ENCODE measurements at places on chromosomes 12 and 14.

DNA sequence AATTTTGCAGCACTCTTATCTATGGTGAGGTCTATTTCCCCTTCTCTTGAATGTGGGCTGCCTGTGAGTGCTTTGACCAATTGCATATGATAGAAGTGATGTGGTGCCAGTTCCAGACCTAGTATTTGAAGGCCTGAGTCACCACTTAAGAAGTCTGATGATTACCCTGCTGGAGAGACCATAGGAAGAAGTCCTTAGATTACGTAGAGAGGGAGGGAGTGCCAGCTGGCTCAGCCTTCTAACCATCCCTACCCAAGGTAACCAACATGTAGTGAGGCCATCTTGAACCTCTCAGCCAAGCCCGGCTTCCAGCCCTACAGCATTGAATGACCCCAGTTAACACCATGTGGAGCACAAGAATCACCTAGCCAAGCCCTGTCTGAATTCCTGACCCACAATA, 166.9 kb downstream of the NELL2 start:
- no peak for DNase-seq

GRCh38 chr14:90788031-90788430, 28.2 kb downstream of the TTC7B start:
- DNase-seq, result no peak

GRCh38 chr14:49545071-49545470, 41.1 kb downstream of the RPS29 start:
- no peak for DNase-seq

DNA sequence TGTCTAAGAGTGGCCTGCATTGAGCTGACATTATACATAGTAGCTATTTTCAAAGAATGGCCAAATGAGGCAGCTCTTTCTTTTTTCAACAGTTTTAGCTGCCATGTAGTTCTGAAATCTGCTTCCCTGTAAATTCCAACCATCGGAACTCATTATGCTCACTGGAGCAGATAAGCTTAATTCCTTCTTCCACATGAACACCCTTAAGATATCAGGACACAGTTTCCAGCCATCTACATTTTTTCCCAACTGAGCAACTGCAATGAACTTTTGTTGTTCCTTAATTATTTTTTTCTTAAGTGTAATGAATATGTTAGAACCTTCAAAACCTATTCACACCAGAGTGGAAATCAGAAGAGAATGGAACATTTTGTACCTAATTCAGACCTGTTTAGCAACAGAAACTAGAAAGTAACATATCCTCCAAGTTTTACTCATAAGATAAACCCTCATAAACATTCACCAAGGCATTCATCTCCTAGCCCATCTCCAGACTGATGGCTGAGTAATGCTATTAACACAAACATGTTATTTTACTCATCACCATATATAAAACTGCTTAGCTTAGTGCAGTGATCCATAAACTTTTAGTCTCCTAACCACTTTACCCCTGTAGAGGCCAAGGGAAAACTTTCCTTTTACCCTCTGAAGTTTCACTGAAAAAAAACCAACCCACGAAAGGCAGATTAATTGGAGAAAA, 296.1 kb upstream of the SYT1 start:
- no peak for DNase-seq

DNA sequence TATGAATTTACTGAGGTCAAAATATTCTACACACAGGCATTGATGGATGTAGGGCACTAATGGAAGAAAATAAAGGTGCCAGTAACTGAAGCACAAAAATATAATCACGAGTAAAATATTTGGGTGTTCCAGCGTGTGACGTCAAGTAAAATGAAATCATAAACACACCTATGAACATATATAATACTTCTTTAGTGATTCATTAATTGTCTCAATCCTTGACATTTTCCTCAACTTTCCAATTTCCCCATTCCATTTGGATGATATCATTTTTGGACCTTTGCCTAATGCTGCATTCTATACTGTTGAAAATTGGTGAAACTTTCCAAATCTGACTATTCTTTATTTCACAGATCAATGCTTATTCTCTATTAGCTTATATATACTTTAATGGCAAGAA, 649.3 kb downstream of the GALC start:
- no peak for DNase-seq

DNA sequence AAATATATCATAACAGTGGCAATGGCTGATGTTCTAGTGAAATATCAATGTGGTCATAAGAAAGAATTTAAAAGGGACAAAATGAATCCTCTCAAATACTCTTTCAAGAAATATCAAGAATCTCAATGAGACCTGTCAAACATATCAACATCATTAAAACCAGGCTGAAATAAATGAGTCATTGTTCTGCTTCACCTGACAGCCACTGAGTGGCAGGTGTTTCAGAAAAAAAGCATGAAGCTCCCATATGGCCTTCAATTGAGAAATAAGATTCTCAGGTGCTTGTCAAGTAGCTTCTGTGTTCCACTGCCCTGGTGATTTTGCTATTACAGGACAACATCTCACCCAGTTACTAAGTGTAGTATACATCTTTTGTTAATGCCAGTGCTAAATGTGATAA, 21.5 kb downstream of the ANAPC5 start:
- no peak for DNase-seq

- no peak for DNase-seq
Measured at GRCh38 chr12:117450209-117450608, 88.8 kb upstream of the NOS1 start.

GRCh38 chr14:40003773-40004172, 571.5 kb upstream of the FBXO33 start:
- DNase-seq, result no peak

GRCh38 chr14:99242816-99243721, 28.9 kb downstream of the BCL11B start:
- DNase-seq, result no peak

DNA sequence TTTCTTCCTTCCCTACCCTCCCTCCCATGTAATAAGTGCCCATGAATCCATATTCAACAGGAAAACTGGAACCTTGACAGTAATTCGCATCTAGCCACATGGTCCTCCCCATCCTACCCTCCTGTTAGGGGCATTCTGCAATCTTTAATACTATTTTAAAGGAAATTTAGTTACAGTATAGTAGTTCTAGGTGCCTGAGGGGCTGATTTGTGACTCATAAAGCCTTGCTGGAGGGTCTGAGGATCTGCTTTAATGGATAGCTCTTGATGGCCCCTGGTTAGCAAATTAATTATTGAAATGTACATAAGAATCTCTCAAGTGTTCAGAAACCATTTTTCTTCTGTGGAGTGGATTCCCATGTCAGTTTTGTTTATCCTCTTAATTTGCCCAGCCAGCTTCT, 54.1 kb downstream of the ESRRB start:
- DNase-seq, result no peak

- DNase-seq, result no peak
Measured at GRCh38 chr12:123910761-123911193, 61.9 kb downstream of the CCDC92 start.

GRCh38 chr12:110907583-110907982, 12.8 kb downstream of the MYL2 start:
- DNase-seq, result no peak

GRCh38 chr12:43957732-43958372, 122.0 kb downstream of the TMEM117 start:
- DNase-seq, result peak; percentile 4

DNA sequence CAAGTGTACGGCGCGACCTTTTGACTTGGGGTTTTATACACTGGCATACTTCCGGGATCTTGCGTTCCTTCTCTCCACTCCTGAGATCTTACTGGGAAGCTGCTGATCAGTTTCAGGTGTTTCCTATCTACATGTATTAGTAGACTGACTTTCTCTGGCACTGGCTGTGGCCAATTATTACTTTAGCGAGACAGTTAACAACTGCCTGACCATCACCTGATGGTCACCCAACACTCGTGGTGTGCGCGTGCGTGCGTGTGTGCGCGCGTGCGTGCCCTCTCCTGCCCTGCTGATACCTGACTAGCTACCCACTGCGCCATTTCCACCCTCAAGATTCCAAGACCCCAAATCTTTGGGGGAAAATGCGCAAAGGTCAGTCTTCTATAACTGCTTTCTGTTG, 249.9 kb downstream of the AEBP2 start:
- DNase-seq, result no peak

DNA sequence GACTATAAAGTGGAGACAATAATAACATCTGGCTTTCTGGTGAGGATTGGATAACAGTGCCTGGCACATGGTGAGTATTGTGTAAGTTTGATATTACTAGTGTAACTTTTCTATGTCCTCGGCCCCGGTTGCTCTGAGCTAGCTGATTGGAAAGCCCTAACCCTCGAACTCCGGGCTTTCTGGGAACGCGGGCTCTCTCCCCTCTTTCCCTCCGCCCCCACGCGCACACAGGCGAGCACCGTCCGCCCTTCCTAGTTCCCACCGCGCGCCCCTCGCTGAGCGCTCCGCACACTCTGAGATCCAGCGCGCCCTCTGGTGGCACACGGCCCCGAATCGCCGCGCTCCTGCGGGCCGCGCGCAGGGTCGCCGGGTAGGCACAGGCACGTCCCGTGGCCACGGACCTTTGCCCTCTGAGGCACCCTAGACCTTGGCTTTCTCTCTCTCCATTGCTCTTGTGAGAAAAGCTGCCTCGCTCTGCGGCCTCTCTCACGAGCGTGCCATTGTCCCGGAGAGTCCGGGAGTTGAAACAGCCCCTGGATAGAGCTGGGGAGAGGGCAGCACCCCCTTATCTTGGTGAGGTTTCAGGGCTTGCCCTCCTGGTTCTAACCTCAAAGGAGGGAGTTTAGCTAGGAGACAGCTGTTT, 23.2 kb upstream of the ESRRB start:
- DNase-seq, result peak; percentile 50

GRCh38 chr12:9096563-9097176, 19.0 kb downstream of the A2M start:
- DNase-seq, result no peak

- no peak for DNase-seq
Measured at GRCh38 chr14:89138846-89139245, 278.2 kb downstream of the FOXN3 start.

DNA sequence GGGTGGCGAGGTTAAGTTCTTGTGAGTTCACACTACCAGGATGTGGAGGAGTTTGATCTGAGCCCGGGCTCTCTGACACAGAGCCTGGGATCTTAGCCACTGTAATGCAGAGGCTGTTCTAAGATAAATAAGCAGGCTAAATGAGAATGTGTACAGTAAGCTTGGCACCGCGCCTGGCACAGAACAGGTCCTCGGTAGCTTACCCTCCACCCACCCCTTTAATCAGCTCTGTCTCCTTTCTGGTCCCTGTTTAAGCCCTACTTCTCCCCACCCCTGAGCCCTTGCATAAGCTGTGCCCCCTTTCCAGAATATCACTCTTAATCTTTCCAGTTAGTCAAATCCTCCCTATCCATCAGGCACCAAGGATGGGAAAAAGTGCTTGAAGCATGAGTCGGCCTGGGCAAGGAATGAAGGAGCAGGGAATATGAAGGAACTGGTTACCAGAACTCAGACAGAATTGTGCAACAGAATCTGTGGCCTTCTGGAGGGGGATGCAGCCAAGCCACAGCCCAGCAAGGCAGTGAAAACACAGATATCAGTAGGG, 32.8 kb upstream of the CMKLR1 start:
- DNase-seq, result no peak

GRCh38 chr14:77004711-77005460, 23.6 kb downstream of the IRF2BPL start:
- no peak for DNase-seq

DNA sequence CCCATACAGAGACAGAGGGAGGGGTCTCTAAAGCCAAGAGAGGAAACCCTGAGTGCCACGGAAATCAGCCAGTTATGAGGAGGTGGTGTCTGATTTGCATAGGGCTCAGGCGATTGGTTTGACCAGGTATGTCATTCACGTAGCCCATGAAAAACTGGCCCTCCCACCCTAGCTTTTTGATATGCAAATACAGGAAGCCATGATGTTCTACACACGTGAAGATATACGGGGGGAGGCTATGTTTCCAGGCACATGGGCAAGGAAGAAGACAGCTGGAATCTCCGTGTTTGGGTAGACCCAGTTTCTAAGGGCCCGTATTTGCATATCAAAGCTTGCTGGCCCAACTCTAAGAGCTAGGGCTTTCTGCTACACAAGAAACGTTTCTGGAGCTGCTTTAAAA, 717.8 kb upstream of the SEL1L start:
- DNase-seq, result no peak

- no peak for DNase-seq
Measured at GRCh38 chr12:94329366-94329765, 130.3 kb downstream of the CEP83 start.

DNA sequence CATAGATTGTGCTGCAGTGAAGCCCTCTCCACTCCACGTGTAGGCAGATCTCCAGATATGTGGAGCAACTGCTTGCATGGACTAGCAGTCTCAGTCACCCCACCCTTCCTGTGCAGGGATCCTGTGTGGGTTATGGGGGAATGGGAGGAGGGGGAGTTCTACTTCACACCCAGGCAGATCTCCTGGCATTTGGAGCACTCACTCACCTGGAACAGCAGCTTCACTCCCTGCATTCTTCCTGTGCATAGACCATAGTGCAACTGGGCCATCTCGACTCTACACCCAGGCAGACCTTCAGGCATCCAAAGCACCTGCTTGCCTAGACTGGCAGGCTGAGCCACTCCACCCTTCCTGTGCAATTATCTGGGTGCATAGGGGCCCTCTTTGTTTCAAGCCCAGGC, 96.0 kb upstream of the PCED1B start:
- no peak for DNase-seq

GRCh38 chr12:4809449-4810218, 89.4 kb downstream of the GALNT8 start:
- no peak for DNase-seq

DNA sequence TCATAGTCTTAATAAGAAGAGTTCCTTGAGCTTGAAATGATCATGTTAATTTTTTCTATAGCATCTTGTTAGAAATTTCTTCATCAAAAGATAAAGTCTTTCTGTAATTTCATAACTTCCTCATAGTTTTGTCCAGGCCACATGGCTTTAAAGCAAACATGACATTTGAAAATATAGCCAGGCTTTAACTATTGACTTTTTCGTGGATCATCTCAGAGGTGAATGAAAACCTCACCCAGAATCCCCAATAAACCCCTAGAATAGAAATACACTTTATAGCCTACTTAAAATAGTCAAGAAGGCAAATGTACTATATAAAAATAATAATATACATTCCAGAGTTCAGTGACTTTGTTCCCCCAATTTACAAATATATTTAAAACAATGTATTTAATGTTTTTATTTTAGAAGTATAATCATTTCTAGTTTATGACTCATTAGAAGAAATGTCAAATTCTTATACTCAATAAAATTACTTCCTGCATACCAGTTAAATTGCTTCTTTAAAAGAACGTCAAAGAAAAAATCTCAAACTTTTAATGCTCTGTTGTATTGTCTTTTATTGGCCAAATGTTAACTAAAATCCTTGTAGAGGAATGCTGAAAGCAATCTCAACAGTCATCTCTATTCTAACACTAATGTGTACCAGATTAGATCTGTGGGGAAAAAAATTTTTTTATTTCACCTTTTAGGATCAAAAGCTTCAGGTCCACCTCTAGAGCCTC, 21.6 kb downstream of the EXOC5 start:
- DNase-seq, result no peak

- no peak for DNase-seq
Measured at GRCh38 chr14:52013984-52014600, 24.7 kb downstream of the RTRAF start.
